ENCODE measurements at places on chromosomes 13 and 19.
A peak's percentile ranks its signal among the peaks of the same experiment; 100 is the strongest.

- DNase-seq: no peak
Observed at GRCh38 chr19:5705552-5705951, 14.4 kb downstream of the LONP1 start.

GRCh38 chr13:67235265-67235664 is 5.1 kb upstream of the PCDH9 start:
- no peak for DNase-seq

- no peak for DNase-seq
Observed at GRCh38 chr19:36775768-36776167, 3.2 kb upstream of the ZNF850 start.

- DNase-seq: no peak
Observed at GRCh38 chr13:26619358-26619757, 61.9 kb downstream of the WASF3 start.

DNA sequence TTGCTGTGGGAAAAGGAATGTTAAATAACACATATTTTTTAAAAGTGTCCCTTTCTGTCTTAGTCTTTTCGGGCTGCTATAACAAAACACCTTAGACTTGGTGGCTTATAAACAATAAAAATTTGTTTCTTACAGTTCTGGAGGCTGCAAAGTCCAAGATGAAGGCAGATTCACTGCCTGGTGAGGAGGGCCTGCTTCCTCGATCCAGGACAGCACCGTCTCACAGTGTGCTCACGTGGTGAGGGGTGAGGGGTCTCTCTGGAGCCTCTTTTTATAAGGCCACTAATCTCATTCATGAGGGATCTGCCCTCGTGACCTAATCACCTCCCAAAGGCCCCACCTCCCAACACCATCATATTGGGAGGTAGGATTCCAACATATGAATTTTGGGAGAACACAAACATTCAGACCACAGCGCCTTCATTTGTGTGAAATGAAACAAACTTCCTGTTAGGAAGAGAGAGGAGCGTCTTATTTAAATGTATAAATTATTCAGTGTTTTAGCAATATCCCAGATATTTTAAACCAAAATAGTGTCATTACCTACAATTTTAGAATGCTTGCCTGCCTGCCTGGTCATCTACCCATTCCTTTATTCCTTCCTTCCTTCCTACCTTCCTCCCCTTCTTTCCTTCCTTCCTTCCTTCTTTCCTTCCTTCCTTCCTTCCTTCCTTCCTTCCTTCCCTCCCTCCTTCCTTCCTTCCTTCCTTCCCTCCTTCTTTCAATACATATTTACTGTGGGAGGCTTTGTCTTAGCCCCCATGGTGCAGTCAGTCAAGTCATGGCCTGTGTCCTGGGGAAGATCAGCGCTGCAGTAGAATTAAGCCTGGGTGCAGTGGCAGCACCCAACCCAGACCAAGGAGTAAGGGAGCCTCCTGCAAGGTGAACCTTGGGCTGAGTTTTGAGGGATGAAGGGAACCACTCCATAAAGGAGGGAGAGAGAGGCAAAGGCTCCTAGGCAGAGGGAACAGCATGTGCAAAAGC is 84.2 kb downstream of the TEX26 start:
- DNase-seq: no peak

DNA sequence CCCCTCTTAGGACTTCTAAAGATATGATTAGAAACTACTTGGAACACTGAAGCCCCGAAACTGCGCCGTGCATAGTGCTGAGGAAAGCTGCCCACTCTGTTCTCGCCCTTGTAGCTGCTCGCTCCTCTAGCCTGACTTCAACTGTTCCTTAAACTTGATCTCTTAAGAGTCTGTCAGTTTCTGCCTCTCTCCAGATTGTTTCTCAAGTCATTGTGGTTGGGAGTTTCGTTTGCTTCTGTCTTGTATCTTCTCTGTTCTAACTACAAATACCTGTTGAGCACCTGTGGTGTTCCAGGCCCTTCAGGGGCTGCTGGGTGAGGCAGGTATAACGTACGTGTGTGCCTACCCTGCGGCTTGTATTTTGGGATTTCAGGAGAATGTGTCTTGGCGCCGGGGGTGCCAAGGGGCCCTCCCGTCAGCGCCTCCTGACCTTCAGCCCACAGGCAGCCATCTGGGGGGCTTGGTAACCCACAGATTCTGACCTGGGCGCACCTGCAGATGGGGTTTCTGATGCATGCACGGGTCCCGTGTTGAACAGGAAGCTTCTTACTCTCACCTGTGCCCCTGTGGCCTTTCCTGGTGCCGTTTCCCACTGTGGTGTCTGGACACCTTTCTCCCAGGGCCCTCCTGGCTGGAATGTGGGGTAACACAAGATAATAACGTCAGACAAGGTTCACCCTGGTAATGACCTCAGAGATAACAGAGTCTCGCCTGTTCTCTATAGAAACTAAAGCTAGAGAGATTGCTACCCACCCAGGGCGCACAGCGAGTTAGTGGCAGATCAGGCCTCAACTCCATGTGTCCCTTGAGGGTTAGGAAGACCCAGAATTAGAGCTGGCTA is 17.2 kb upstream of the DCUN1D2 start:
- DNase-seq: peak; percentile 6

DNA sequence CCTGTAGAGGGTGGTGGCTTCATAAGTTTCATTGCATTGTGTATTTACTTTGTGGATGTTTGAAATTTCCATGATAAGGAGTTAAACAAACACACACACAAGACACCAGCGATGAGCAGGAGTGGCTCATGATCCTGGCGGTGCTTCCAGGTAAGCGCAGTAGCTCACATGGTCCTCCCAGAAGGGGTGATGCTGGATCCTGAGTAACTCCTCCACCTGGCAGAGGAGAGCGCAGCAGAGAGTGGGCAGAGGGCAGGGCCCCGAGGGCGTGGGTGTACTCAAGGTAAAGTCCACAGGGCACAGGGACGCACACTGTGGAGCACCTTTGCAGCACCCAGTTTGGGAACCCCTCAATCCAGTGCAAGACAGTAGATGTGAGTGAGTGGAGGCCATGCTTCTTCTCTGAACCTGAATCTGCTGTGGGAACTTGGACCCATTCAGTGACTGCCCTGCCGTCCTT is 54.0 kb downstream of the RFX2 start:
- no peak for DNase-seq
